ENCODE measurements at places on chromosomes 7 and 10.

- DNase-seq: no peak
These were observed 193.1 kb upstream of the KLF14 start for GRCh38 chr7:130927062-130927461.

DNA sequence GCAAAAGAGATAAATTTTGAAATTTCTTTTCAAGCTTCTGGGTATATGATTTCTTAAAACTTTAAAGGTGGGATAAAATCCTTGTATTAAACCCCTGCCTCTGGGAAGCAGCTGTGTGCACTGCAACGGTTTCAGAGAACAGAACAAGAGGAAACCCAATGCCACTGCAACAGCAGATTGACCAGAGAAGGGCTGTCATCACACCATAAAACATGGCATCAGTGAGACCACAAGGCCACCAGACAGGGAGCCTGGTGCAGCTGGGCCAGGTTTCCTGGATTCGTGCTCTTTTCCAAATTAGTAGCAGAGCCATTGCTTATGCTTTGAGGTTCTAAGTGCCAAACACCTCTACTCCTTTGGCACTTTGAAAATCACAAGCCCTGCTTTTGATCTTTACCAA, 152.4 kb downstream of the PRPF18 start:
- DNase-seq: no peak

GRCh38 chr7:12549106-12549505, 21.4 kb upstream of the SCIN start:
- no peak for DNase-seq

GRCh38 chr7:115911465-115911864, 119.1 kb downstream of the TFEC start:
- no peak for DNase-seq

DNA sequence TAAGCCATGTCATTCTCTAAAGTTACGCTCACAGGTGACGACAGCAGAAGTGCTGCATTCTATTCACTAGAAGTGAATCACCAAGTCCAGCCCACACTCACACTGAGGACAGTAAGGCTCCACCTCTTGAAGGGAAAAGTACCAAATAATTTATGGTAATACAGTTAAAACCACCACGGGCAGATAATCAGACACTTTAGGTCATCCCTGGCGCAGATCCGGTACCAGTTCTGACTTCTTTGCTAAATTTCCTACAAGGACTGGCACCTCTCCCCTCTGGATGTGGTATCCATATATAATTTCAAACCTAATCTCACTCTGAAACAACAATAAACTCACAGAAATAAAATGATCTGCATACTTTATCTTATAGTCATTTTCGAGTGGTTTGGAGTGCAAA, 954.7 kb upstream of the GHITM start:
- no peak for DNase-seq

GRCh38 chr10:3766046-3766756, 18.8 kb downstream of the KLF6 start:
- no peak for DNase-seq
